Panc1 (cell line): ENCODE measurements at places on chromosomes 2 and 18.
A peak's percentile ranks its signal among the peaks of the same experiment; 100 is the strongest.

DNA sequence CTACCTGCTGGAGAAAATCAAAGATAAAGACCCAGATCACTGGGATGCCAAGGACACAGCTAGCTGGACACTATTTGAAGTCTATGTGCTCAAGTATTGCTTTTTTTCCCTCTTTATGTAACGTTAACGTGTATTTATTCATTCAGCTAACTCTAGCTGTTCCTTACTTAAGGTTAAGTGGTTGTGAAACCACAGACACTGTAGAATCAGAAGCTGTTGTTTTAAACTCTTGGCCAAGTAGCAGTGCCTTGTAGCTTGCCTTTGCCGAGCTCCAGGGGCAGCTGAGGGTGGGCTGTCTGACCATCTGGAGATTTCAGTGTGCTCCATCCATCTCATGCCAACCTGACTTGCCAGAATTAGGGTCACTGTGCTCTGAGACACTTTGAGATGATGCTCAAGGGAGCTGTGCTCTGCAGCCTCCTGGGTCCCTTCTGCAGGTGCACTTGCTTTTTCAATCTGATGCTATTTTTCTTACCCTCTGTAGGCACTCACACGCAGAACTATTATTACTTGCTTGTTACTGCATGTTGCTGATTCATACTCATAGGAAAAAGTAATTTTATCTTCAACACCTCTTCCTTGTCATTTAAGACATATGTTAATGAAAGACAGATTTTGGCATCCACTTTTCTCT, 116.2 kb downstream of the METTL8 start:
- H3K4me1 ChIP-seq: no peaks in the 10 kb centered on the region
- no peak overlapping the region for H3K27ac ChIP-seq
- H3K27me3 ChIP-seq: no peaks in the 10 kb centered on the region
- no peak overlapping the region for H3K4me3 ChIP-seq
- H3K36me3 ChIP-seq: no peaks in the 10 kb centered on the region

GRCh38 chr2:223696719-223697118, 94.6 kb upstream of the SCG2 start:
- H3K4me3 ChIP-seq: no peak overlapping the region
- peaks cover 7% of the 10 kb centered on the region; the same call in 1 of the 2 replicates for H3K4me1 ChIP-seq
- H3K27me3 ChIP-seq: no peaks in the 10 kb centered on the region
- peak overlapping the region; percentile 5; the same call in 1 of the 2 replicates for H3K27ac ChIP-seq
- no peak for DNase-seq
- H3K36me3 ChIP-seq: no peaks in the 10 kb centered on the region

GRCh38 chr2:70797506-70797905, 7.1 kb upstream of the FIGLA start:
- DNase-seq: no peak
- peaks cover 21% of the 10 kb centered on the region for H3K27me3 ChIP-seq
- H3K36me3 ChIP-seq: no peaks in the 10 kb centered on the region
- no peaks in the 10 kb centered on the region for H3K4me1 ChIP-seq

DNA sequence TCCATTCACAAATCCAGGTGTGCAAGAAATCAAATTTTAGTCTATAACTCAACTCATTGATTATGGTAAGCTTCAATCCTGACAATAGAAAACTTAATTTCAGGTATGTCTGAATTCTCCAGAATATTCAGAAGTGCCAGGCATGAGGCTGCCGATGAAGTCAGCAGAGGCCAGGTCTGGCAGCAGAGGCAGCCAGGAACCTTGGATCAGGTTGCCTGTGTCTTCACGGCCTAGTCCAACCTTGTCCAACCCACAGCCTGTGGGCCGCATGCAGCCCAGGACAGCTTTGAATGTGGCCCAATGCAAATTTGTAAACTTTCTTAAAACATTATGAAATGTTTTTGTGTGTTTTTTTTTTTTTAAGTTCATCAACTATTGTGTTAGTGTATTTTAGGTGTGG, 46.9 kb upstream of the ASPRV1 start:
- no peak for DNase-seq
- H3K4me3 ChIP-seq: no peak overlapping the region
- no peaks in the 10 kb centered on the region for H3K36me3 ChIP-seq
- H3K4me1 ChIP-seq: no peaks in the 10 kb centered on the region
- H3K27me3 ChIP-seq: no peaks in the 10 kb centered on the region
- no peak overlapping the region for H3K27ac ChIP-seq

GRCh38 chr2:68429311-68429826, 37.7 kb downstream of the FBXO48 start:
- no peak overlapping the region for H3K27ac ChIP-seq
- no peak overlapping the region for H3K4me3 ChIP-seq
- H3K4me1 ChIP-seq: no peaks in the 10 kb centered on the region

DNA sequence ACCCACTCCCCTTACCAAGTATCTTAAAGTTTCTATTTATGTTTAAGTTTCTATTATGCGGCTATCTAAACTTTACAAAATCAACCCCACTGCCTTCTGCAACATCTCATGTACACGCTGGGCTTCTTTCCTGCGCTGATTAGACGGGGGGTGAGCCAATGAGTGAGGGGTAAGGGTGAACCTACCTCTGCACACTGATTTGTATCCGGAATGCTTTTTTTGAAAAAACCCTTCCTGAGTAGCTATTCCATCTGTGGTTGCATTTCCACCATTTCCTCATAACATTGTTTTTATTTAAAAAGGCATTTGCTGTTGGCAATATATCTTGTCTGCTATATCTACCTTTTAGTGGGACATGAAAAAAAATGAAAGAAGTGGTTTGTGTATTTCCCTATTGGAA, 6.3 kb downstream of the ALPG start:
- no peak overlapping the region for H3K4me3 ChIP-seq
- 0 out of 2 replicates have a peak overlapping the region, but pooled peaks have one; percentile 29 for H3K27ac ChIP-seq

DNA sequence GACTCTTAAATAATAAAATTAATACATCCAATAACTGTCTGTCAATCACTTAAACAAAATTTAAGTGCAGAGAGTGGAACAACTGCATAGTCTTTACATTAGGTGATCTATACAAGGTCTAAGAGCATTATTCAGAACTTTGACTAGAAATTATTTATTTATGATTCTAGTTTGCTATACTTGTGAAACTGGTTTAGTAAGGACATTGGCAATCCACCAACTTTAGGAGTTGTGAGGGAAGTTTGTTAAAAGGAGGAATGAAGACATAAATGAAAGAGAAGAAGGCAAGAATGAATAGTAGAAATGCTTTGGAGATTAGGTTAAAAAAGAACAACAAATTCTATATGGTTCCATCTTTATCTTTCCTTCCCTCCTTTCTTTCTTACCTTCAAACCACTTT, 217.5 kb downstream of the GPD2 start:
- no peaks in the 10 kb centered on the region for H3K4me1 ChIP-seq
- H3K27ac ChIP-seq: no peak overlapping the region
- H3K4me3 ChIP-seq: no peak overlapping the region
- no peak for DNase-seq

GRCh38 chr18:68519336-68519735, 195.6 kb downstream of the TMX3 start:
- no peaks in the 10 kb centered on the region for H3K4me1 ChIP-seq
- no peaks in the 10 kb centered on the region for H3K36me3 ChIP-seq
- no peak overlapping the region for H3K27ac ChIP-seq
- H3K27me3 ChIP-seq: no peaks in the 10 kb centered on the region
- no peak for DNase-seq

DNA sequence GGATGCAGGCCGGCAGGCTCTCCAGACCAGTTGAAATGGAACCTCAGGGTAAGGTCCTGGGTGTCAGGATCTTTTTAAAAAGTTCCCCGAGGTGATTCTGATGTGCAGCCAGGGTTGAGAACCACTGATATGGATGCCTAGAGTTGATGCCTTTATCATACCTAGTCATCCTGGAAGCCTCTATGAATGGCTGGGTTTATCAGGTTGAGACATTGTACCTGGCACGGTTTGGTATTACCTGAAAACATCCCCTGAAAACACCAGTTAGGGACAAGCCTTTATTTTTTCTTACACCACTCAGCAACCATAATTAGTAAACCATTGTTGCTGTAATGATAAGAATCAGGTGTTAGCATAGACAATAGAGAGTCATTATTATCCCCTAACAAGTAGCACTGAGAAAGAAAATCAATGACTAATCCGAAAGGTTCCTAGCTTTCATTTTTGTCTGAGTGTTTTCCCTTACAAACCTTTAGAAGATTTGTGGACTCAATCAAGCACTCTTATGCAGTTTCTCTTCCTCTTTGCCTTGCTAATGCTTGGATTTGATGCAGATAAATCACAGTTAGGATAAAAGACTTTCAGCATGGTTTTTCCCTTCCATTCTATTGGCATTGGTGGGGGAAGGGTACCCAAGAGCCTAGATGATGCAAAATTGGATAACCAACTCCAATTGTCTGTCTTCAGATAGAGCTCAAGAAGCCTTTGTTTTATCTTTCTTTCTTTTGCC, 116.5 kb upstream of the LYPD6 start:
- no peak overlapping the region for H3K27ac ChIP-seq
- DNase-seq: no peak
- H3K27me3 ChIP-seq: no peaks in the 10 kb centered on the region
- no peaks in the 10 kb centered on the region for H3K36me3 ChIP-seq
- H3K4me3 ChIP-seq: no peak overlapping the region

DNA sequence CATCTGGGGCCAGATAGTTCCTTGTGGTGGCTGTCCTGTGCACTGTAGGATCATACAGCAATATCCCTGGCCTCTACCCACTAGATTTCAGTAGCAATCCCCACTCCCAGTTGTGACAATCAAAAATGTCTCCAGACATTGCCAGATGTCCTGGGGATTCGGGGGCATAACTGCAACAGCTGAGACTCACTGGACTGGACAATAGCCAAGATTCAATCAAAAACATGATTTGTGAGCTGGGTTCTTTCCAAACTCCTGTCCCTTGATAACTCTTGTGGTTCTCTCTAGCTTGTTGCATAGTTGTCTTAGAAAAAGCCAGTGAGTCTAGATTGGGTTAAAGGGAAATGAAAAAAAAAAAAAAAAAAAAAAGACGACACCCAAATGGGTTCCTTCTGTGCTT, 293.4 kb downstream of the CELF4 start:
- H3K4me1 ChIP-seq: no peaks in the 10 kb centered on the region
- no peaks in the 10 kb centered on the region for H3K27me3 ChIP-seq
- no peak overlapping the region for H3K4me3 ChIP-seq
- no peaks in the 10 kb centered on the region for H3K36me3 ChIP-seq
- DNase-seq: no peak
- H3K27ac ChIP-seq: no peak overlapping the region

GRCh38 chr18:40984856-40985255, 970.2 kb upstream of the PIK3C3 start:
- H3K4me3 ChIP-seq: no peak overlapping the region
- no peak for DNase-seq
- H3K27ac ChIP-seq: no peak overlapping the region
- H3K36me3 ChIP-seq: no peaks in the 10 kb centered on the region
- no peaks in the 10 kb centered on the region for H3K4me1 ChIP-seq
- no peaks in the 10 kb centered on the region for H3K27me3 ChIP-seq

DNA sequence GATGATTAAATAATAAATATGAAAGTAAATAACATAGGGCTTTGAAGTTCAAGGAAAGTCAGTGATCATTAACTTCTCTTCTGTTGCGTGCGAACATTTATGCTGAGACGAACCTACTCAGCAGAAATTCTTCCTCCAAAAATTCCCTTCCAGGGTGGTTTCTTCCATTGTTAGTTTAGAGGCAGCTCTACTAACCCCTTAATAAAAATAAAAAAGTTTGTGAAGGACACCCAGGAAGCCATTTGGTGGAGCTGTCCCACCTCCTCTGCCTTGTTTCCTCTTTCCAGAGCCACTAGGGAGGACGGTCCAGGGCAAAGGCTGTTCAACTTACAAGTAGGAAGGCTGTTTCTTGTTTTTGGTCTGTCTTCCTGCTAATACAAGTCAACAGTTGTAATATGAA, 2.1 kb upstream of the SMAD2 start:
- H3K27ac ChIP-seq: no peak overlapping the region
- H3K4me3 ChIP-seq: no peak overlapping the region
- DNase-seq: no peak
- no peaks in the 10 kb centered on the region for H3K27me3 ChIP-seq
- peaks cover 7% of the 10 kb centered on the region; the same call in 1 of the 2 replicates for H3K4me1 ChIP-seq
- H3K36me3 ChIP-seq: peaks cover 3% of the 10 kb centered on the region; the same call in 1 of the 2 replicates

DNA sequence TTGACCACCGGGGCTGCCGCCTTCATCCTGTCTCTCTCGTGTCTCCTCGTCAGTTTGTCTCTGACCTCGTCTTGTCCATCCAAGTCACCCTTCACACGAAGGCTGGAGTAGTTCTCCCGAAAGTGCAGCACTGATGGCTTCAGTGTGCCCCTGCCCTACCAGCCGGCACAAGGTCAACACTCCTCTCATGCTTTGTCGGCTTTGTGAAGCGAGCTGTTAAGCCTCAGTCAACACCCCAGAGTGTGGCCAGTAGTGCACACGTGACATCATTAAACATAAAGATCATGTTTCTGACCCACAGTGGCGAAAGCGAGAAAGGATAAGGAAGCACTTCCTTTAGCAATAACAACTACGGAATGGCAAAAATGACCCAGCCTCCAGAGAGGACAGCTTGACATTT, 23.2 kb downstream of the ACKR3 start:
- no peaks in the 10 kb centered on the region for H3K4me1 ChIP-seq
- no peak for DNase-seq
- H3K27me3 ChIP-seq: no peaks in the 10 kb centered on the region
- H3K36me3 ChIP-seq: no peaks in the 10 kb centered on the region
- no peak overlapping the region for H3K4me3 ChIP-seq

GRCh38 chr18:2143636-2144035, 427.7 kb downstream of the METTL4 start:
- H3K4me3 ChIP-seq: no peak overlapping the region
- H3K4me1 ChIP-seq: no peaks in the 10 kb centered on the region
- no peak overlapping the region for H3K27ac ChIP-seq
- no peaks in the 10 kb centered on the region for H3K36me3 ChIP-seq

DNA sequence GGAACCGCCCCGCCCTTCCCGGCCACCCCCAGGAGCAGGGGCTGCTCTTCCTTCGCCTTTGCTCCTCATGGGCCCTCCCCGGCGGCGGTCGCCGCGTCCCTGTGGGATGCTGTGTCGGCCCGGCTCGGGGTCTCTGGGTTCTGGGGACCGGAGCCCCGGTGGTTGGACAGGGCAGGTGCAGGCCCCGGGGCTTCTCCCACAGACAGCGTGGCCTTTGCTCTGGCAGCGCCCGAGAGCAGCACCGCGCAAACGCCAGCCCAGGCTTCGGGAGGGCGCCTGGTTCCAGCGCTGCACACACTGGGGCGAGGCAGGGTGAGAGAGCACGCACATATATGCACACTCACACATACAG, 9.0 kb upstream of the KCNG2 start:
- H3K27ac ChIP-seq: no peak overlapping the region
- no peaks in the 10 kb centered on the region; the same call in 1 of the 2 replicates for H3K4me1 ChIP-seq
- DNase-seq: no peak
- H3K36me3 ChIP-seq: no peaks in the 10 kb centered on the region
- H3K4me3 ChIP-seq: no peak overlapping the region
- peaks cover 25% of the 10 kb centered on the region for H3K27me3 ChIP-seq
